ENCODE measurements at places on chromosomes 1 and 21. TPM values are rescaled to one million over a fixed set of nuclear protein-coding genes. Genes with fewer than 3 reads are reported as not detected.

VHLL gene
- total RNA-seq, result 0.77 TPM

PTPN22 gene
- total RNA-seq, result not detected

ATAD3C gene
- total RNA-seq, result 0.41 TPM

TNFRSF14 gene
- 0.61 TPM for total RNA-seq

EXO1 gene
- total RNA-seq, result 49.3 TPM

PPFIA4 gene
- 5.0 TPM for total RNA-seq

GRCh38 chr1:60832367-60832766, 250.0 kb upstream of the NFIA start:
- no peaks in the 10 kb centered on the region for H3K36me3 ChIP-seq
- no peak for DNase-seq
- H3K27ac ChIP-seq, result peak overlapping the region; percentile 96
- H3K4me1 ChIP-seq, result peaks cover 59% of the 10 kb centered on the region

GRCh38 chr1:218880484-218881060, 293.1 kb upstream of the LYPLAL1 start:
- no peak for DNase-seq
- no peaks in the 10 kb centered on the region for H3K36me3 ChIP-seq

DNA sequence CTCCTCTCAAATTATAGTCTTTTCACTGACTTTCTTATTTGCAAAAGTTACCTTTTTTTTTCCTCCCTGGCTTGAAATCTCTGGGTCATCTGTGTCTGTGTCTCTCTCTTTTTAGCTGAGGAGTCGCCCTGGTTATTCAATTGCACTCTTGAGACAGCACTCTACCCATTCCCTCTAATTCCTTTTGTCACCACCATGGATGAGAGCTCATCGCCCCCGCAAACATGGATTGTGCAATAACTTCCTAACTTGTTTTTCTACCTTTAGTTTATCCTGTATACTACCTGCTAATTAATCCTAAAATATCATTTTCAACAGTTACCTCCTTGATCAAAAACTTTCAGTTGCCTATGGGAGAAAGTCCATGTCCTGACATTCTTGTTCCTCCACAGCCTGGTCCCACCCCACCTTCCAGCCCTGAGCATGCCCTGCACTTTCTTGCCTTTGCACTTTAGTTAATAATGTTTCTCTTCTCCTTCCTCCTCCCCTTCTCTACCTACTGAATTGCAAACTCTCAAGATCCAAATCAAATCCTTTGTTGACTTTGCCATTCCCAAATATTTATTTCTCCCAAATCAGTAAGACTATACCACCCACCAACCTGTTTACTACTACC, 110.4 kb upstream of the MAGI3 start:
- peaks cover 3% of the 10 kb centered on the region for H3K4me1 ChIP-seq
- no peak overlapping the region for H3K4me3 ChIP-seq
- no peak overlapping the region for H3K27ac ChIP-seq
- H3K27me3 ChIP-seq, result peaks cover 8% of the 10 kb centered on the region
- DNase-seq, result no peak
- no peaks in the 10 kb centered on the region for H3K36me3 ChIP-seq

DNA sequence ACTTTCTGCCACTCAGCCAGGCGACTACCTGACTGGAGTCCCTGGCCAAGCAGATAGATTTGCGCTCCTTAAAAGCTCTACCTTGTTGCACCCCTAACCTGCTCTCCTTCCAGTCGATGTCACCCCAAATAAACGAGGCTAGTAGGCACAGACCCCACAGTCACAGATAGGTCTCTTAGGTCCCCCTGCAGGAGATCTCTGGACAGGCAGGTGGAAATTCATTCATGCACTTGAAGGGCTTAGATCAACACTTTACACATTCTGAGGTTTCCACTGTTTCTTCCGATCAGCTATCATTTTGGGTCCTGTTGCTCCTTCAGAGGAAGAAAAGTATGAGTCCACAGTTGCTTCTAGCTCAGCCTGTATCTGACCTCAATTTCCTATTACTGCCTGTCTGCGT, 272.6 kb upstream of the FMN2 start:
- no peaks in the 10 kb centered on the region for H3K27me3 ChIP-seq
- H3K27ac ChIP-seq, result no peak overlapping the region
- H3K36me3 ChIP-seq, result no peaks in the 10 kb centered on the region
- peaks cover 14% of the 10 kb centered on the region for H3K4me1 ChIP-seq
- no peak for DNase-seq

GRCh38 chr1:214957330-214958137, 125.0 kb upstream of the KCNK2 start:
- H3K27ac ChIP-seq, result peak overlapping the region; percentile 36
- no peak for DNase-seq
- H3K4me3 ChIP-seq, result no peak overlapping the region
- H3K27me3 ChIP-seq, result no peaks in the 10 kb centered on the region

- H3K4me1 ChIP-seq, result peaks cover 7% of the 10 kb centered on the region
- DNase-seq, result no peak
- H3K27me3 ChIP-seq, result peaks cover 20% of the 10 kb centered on the region
- no peak overlapping the region for H3K4me3 ChIP-seq
Measured at GRCh38 chr1:32275424-32275823, 16.5 kb upstream of the HDAC1 start.

GRCh38 chr1:113616156-113616555, 143.1 kb downstream of the PHTF1 start:
- no peaks in the 10 kb centered on the region for H3K27me3 ChIP-seq
- no peak overlapping the region for H3K4me3 ChIP-seq
- H3K36me3 ChIP-seq, result peaks cover 7% of the 10 kb centered on the region
- no peaks in the 10 kb centered on the region for H3K4me1 ChIP-seq
- no peak for DNase-seq

DNA sequence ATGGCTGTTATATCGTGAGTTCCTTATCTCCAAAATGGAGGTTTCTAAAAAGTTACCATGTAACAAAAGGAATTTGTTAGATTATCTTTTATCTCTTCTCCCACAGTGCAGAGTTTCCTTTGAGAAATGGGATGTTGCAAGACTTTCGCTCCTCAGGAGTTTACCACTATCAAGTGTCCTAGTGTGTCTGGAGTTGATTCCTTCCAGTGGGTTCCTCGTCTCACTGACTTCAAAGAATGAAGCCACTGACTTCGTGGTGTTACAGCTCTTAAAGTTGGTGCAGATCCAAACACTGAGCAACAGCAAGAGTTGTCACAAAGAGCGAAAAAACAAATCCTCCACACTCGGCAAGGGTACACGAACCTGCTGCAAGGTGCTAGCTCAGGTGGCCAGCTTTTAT, 37.0 kb downstream of the SPAG17 start:
- no peak for DNase-seq
- no peak overlapping the region for H3K4me3 ChIP-seq
- no peak overlapping the region for H3K27ac ChIP-seq
- H3K4me1 ChIP-seq, result no peaks in the 10 kb centered on the region
- no peaks in the 10 kb centered on the region for H3K36me3 ChIP-seq

GRCh38 chr1:221488550-221488949, 253.3 kb downstream of the DUSP10 start:
- H3K36me3 ChIP-seq, result no peaks in the 10 kb centered on the region
- H3K4me3 ChIP-seq, result no peak overlapping the region
- H3K27ac ChIP-seq, result no peak overlapping the region
- H3K27me3 ChIP-seq, result no peaks in the 10 kb centered on the region
- no peaks in the 10 kb centered on the region for H3K4me1 ChIP-seq
- DNase-seq, result no peak

GRCh38 chr1:214101246-214101645, 113.5 kb downstream of the PROX1 start:
- H3K27me3 ChIP-seq, result no peaks in the 10 kb centered on the region
- DNase-seq, result no peak

GRCh38 chr1:228008391-228009115, 1.8 kb downstream of the WNT3A start:
- DNase-seq, result no peak
- H3K4me3 ChIP-seq, result no peak overlapping the region
- peaks cover 93% of the 10 kb centered on the region for H3K27me3 ChIP-seq
- no peak overlapping the region for H3K27ac ChIP-seq
- H3K36me3 ChIP-seq, result no peaks in the 10 kb centered on the region
- H3K4me1 ChIP-seq, result peaks cover 4% of the 10 kb centered on the region

GRCh38 chr1:55302972-55303371, 87.8 kb upstream of the USP24 start:
- H3K4me1 ChIP-seq, result no peaks in the 10 kb centered on the region
- H3K4me3 ChIP-seq, result no peak overlapping the region
- no peak overlapping the region for H3K27ac ChIP-seq
- DNase-seq, result no peak
- no peaks in the 10 kb centered on the region for H3K36me3 ChIP-seq
- H3K27me3 ChIP-seq, result peaks cover 12% of the 10 kb centered on the region

- DNase-seq, result no peak
- H3K36me3 ChIP-seq, result no peaks in the 10 kb centered on the region
- H3K27me3 ChIP-seq, result no peaks in the 10 kb centered on the region
- H3K4me3 ChIP-seq, result no peak overlapping the region
- no peak overlapping the region for H3K27ac ChIP-seq
Measured at GRCh38 chr1:78122389-78122788, 76.6 kb downstream of the GIPC2 start.

DNA sequence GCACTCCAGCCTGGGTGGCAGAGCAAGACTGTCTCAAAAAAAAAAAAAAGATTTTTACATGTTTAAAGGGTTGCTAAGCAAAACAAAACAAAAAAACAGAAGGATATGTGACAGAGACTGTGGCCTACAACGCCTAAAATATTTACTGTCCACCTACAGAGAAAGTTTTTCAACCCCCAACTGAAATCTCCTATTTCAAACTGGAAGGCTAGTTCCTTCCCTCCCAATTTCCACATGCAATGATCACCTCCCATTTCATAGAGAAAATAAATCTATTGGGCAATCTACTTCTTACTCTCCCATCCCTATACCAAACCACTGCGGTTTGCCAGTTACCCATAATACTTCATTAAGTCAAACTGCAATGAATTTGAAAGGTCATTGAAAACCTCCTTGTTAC, 74.2 kb downstream of the ST3GAL3 start:
- no peak for DNase-seq
- H3K4me1 ChIP-seq, result peaks cover 9% of the 10 kb centered on the region
- H3K27me3 ChIP-seq, result no peaks in the 10 kb centered on the region
- no peak overlapping the region for H3K4me3 ChIP-seq
- H3K36me3 ChIP-seq, result peaks cover 33% of the 10 kb centered on the region

DNA sequence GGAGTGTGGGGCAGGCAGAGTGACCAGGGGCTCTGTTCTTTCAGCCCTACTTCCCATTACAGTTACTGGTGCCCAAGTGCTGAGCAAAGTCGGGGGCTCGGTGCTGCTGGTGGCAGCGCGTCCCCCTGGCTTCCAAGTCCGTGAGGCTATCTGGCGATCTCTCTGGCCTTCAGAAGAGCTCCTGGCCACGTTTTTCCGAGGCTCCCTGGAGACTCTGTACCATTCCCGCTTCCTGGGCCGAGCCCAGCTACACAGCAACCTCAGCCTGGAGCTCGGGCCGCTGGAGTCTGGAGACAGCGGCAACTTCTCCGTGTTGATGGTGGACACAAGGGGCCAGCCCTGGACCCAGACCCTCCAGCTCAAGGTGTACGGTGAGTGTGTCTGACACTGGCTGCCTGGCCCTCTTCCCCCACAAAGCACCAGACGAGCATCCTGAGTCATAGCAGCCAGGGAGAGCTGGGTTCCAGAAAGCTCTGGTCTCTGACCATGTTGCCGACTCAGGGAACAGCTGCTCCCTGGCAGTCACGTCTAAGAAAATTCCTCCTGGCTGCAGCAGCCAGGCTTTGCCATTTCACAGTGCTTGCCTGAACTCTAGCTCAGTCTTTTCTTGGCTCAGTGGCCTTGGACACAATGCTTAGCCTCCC, 3.3 kb downstream of the SLAMF8 start:
- no peak overlapping the region for H3K27ac ChIP-seq
- DNase-seq, result no peak
- no peak overlapping the region for H3K4me3 ChIP-seq

GRCh38 chr1:78651241-78651640, 1.6 kb downstream of the IFI44 start:
- no peaks in the 10 kb centered on the region for H3K4me1 ChIP-seq
- H3K4me3 ChIP-seq, result no peak overlapping the region
- no peak overlapping the region for H3K27ac ChIP-seq
- H3K27me3 ChIP-seq, result peaks cover 12% of the 10 kb centered on the region

DNA sequence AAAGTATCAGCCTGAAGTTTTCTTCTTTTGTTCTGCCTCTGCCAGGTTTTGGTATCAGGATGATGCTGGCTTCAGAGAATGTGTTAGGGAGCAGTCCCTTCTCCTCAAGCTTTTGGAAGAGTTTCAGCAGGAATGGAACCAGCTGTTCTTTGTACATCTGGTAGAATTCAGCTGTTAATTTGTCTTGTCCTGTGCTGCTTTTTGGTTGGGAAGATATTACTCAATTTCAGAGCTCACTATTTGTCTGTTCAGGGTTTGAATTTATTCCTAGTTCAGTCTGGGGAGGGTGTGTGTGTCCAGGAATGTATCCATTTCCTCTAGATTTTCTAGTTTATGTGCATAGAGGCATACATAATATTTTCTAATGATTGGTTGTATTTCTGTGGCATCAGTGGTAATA, 12.8 kb downstream of the ZNF678 start:
- DNase-seq, result no peak
- H3K27ac ChIP-seq, result no peak overlapping the region
- no peak overlapping the region for H3K4me3 ChIP-seq
- no peaks in the 10 kb centered on the region for H3K4me1 ChIP-seq
- H3K36me3 ChIP-seq, result peaks cover 81% of the 10 kb centered on the region

DNA sequence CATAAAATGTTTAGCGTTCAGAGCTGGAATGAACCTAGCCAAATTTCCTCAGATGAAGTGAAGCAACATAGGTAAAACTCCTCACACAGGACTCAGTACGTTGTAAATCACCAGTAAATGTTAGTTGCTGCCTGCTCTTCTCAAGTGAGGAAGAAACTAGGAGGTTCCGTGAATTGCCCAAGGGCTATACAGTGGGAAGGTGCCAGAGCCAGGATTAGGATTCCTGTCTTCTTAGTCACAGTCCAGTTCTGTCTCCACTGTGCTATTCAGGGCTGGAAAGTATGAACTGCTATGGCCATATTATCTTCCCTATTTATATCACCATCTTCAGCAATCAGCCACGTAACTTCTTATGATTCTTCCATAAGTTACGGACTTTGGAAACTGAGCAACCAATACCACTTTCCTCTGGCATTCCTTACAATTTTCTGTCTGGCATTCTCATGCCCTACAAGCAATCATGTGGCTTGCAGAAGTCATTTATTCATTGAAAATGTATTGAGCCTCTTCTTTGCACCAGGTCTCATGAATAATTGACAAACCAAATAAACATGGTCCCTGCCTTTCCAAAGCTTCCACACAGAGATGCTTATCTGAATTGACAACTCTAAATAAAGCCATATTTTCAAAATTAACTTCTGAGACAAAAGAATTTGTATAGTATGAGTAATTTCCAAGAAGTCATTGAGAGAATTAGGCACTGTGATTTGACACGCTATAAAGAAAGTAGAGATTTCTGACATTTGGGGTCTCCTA, 271.6 kb upstream of the SGIP1 start:
- peaks cover 32% of the 10 kb centered on the region for H3K4me1 ChIP-seq
- no peaks in the 10 kb centered on the region for H3K27me3 ChIP-seq
- no peak overlapping the region for H3K4me3 ChIP-seq

GRCh38 chr1:111436726-111437125, 9.2 kb upstream of the OVGP1 start:
- peaks cover 14% of the 10 kb centered on the region for H3K36me3 ChIP-seq
- H3K27me3 ChIP-seq, result peaks cover 3% of the 10 kb centered on the region
- no peak overlapping the region for H3K4me3 ChIP-seq
- no peak for DNase-seq
- H3K27ac ChIP-seq, result no peak overlapping the region

Data from neural crest cell (in vitro differentiated cells).